Pulmonary artery endothelial cell (primary cell): ENCODE measurements at places on chromosomes 2 and 18. TPM values are rescaled to one million over a fixed set of nuclear protein-coding genes. Genes with fewer than 3 reads are reported as not detected.

GRCh38 chr2:238141541-238142318 is 3.3 kb downstream of the KLHL30 start:
- no peak for DNase-seq

DNA sequence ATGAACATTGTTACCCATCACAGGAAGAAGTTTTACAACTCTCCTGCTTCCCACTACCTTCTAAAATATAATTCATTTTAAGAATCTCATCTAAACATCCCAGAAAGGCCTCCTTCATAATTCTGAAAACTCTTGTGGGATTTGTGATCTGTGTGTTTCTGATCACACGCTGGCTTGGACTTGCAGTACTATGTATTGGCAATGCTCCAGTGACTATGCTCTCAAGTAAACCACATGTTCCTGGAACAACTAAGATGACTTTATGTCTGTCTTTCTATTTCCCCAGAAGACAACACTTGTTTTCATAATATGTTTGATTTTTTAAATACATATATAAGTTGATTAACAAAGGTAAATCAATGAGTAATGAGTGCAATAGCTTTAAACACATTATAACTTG is 376.6 kb upstream of the NETO1 start:
- DNase-seq: no peak

Gene RRM2
- 58.2 and 88.6 TPM in 2 replicates for total RNA-seq

Gene POTEC
- total RNA-seq: not detected in 2 replicates

DNA sequence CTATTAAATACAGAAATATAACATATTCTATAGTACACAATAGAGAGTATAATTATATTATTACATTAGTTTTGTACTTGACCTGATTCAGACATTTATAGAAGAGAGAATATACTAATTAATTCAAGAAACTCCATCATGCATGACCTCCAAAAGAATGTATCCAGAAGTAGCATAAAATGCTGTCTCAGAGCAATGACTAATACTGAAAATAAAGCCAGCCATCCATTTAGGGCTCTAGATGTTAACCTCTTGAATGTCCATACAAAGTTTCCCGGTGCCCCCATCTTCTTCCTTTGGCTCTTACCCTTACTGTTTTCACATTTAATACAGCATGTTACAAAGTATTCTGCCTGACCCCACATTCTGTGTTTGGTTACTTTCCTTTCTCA is 102.0 kb downstream of the ARHGAP15 start:
- no peak for DNase-seq

Gene PTPRN
- not detected in 2 replicates for total RNA-seq

DNA sequence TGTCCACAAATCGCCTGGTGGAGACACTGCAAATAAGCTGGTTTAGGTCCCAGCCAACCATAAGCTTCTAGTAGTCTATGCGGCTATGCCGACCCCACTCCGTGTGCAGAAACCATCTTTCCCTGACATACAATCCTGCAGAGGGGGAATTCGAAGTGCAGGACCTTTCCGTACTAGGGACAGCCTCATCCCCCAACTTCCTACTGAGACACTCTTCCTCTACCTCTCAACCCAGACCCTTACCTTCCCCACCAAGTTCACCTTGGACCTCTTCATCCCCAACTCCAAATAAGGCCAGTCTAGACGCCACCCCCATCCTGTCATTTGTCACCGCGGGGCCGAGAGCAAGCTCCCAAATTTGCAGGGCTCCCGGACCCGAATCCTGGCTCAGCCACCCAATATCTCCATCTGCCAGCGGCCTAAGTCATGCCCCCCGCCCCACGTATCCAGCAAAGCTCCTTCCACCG is 496 bp downstream of the SUCLG1 start:
- no peak for DNase-seq

DNA sequence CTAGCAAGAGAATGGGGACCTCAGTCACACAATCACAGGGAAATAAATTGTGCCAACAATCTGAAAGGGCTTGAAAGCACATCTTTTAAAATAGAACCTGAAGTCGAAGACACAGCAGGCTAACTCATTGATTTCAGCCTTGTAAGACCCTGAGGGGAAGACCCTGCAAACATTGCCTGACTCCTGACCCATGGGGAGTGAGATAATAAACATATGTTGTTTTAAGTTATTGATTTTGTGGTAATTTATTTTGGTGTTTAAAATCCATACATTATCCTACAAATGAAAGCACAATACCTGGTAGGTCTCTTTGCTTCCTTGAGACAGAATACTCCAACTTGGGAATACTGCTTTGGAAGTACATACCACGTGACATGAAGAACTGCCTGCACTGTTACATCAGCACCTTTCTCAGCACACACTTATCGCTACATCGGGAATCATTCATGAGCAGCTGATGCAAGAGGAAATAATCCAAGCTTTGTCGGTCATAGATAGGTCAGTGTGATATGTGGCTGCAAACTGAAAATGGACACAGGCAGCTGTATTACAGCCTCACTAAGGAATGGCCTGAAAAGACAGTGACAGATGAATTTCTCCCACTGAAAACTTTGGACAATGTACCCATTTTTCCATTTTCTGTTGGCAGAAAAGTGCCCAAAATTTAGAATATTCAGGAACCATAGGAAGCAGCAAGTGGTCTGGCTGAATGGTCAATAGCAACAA is 494.5 kb upstream of the MAP2 start:
- no peak for DNase-seq

DNA sequence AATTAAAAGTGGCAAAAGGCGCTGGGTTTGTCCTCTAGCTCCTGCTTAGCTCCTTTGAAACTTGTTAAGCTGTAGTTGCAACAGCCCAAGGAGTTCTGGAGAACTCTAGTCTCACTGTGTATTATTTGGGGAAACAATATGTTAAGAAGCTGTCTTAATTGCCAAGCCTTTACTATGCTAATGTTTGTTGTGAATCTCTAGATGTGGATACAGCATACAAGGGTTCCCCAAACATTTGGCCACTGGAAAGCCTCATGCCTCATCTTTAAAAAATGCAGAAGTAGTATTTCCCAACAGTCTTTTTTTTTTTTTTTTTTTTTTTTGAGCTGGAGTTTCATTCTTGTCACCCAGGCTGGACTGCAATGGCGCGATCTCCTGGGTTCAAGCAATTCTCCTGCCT is 236.7 kb downstream of the PRKCE start:
- DNase-seq: no peak

DNA sequence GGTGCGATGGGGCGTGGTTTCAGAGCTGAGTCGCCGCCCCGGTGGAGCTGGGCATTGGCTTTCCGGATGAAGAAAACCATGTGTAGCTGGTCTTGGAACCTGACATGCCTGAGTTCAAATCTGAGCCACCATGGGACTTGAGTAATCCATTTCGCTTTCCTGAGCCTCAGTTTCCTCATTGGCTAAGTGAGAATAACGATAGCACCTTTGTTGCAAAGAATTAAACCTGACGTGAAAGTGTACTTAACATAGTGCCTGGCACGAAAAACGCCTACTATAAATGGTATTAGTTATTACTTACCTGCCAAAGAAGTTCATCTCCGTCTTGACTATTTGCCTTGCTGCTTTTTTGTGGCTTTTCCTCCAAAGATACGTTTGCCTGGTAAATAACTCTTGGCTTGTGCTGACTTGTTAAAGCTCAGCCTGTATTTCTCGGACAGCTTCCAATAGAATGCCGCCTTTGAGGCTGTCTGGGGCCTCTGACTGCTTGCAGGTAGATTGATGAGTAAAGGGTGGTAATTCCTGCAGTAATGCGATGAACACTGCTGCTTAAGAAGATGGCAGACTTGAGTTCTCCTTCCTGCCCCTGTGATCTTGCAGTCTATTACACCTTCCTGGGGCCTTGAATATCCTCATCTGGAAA is 1.3 kb downstream of the CDCA7 start:
- DNase-seq: no peak

- no peak for DNase-seq
Observed at GRCh38 chr2:100140582-100140981, 1.8 kb downstream of the AFF3 start.

DNA sequence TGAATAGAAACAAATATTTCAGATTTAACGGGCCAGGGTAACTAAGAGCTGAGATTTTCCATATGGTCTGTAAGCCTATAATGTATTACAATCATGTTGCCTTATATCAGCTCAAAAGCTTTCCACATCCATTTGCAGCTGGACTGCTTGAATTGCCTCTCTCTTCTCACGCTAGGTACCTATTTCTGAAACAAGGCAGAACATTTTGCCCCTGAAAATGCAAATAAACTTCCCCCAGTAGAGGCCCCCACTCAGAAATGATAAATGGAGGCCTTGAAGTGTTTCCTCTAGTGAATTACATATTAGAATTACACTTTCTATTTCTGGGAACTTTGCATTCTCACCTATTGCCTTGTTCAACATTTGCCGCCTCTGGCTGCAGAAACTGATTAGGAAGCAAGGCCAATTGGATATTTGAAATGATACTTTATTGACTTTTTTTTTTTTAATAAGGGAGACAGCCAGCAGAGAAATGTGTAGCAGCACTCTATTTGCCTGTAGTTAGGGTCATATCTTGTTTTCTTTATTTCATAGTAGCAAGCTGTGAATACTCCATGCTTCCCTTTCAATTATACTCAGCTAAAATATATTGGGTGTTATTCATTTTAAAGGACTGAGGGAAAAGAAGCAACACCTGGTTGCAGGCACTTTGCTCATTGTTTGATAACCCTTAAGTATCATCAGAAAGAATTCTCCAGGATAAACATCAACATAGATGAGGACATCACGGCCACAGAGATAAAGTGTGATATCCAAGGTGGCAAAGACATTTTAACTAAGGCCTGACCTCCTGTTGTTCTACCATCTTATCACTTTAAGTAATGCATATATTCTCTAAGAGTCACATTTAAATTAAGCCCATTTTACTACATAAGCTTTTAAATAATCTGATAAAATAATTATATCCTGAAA is 505.5 kb downstream of the LRRTM4 start:
- no peak for DNase-seq
